ENCODE measurements at places on chromosomes 1 and 21.

DNA sequence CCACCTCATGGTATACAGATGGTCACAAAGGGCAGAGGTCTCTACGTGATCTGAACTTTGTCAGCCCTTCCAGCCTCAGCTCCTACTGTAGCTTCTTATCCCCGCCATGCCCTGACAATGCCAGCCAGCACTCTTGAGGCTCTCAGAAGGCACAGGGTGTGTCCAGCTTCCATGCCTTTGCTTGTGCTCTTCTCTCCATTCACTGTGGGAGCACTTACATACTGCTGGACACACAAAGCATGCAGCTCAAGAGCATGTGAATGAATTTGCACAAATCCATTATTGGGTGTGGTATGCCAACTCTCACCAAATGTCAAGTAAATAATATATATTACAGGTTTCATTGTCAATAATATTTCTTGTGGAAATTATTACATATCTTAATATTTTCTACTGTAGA lies 36.4 kb upstream of the MAP10 start:
- DNase-seq = no peak

DNA sequence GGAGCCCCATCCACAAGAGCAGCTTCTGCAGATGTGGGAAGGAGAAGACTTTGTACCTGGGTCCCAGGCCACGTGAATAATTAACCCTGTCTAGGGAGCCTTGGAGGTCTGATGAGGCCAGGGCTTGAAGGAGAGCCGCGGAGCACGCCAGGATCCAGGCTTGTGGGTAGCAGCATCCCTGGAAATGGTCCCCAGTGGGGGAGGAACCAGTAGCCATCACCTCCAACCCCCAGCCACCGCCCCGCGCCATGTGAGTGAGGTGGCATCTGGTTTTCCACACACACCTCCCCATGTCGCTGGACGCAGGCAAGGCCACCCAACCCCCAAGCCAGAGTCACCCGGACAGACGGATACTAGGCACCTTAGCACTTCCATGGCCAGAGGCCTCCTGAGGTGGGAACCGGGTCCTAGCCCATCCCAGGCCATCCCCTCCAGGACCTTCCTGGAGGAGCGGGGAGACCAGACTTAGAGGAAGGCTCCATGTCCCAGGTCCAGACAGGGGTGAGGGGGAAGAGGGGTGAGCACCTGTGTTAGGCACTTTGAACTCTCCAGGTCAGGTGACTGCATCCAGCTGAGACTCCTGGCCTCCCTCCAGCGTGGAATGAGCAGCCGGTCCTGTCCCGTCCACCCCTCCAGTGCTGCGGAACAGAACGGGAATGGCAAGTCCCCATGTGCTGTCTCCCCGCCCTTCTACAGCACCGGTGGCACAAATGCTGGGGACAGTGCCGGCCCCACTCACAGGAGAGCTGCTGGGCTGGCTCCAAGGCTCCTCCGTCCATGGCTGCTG lies 53.2 kb downstream of the RIPK4 start:
- no peak for DNase-seq

DNA sequence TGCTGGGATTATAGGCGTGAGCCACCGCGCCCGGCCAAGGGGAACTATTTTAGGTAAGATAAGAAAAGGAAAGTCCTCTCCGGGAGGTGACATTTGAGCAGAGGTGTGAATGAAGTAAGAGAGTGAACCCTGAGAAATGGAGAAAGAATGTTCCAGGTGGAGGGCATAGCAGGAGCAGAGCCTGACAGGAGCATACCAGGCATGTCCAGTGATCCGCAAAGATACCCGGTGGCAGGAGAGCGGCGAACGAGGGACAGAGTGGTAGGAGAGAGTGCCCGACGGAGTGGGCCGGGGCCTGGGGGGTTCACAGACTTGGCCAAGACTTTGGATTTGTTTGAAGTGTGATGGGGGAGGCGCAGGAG lies 7.9 kb upstream of the RPS6KA1 start:
- DNase-seq = no peak

DNA sequence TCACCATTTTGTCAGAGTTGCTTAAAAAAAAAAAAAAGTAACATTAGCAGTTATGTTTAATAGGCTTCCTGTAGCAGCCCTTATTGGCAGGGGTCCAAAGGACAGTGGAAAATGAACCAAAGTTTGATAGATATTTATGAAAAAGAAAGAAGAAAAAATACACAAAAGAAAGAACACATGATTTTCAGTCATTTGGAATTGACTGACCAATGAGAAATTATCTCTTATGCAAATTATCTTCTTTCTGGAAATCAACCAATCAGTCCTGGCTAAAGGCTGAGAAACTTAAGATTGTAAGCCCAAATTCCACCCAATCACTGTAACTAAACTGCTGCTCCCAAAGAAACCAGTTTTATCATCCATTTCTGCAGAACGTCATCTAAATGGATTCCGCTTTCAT lies 282.4 kb downstream of the TM2D1 start:
- DNase-seq = no peak

DNA sequence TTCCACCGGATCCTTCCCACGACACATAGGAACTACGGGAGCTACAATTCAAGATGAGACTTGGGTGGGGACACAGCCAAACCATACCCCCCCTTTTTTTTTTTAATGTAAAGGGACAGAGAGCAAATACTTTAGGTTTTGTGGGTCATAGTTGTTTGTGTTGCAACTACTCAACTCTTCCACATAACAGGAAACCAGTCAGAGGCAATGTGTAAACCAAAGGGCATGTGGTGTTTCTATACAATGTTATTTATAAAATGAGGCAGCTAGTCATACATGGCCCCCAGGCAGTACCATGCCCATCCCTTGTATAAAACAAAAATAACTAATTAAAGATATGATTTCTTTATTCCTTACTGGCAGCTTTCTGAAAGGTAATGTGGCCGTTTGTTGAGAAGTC lies 845.4 kb upstream of the ADAMTS5 start:
- no peak for DNase-seq

DNA sequence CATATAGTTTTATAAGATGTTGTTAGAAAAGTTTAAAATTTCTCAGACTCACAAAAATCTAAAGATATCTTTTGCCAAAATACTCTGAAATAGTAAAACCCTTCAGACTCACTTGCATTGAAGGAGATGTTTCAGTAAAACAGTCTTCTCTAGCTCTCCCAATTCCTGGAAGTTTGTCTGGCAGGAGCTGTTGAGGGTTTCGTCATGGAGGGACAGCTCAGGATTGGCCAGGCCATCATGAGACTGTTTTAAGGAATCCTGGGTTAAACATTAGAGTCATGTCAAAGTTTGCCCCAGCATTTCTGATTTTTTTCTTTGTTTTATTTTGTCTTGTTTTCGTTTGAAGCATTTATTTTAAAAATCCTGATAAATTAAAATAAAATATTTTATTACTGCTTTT lies 293.8 kb upstream of the PBX1 start:
- no peak for DNase-seq

DNA sequence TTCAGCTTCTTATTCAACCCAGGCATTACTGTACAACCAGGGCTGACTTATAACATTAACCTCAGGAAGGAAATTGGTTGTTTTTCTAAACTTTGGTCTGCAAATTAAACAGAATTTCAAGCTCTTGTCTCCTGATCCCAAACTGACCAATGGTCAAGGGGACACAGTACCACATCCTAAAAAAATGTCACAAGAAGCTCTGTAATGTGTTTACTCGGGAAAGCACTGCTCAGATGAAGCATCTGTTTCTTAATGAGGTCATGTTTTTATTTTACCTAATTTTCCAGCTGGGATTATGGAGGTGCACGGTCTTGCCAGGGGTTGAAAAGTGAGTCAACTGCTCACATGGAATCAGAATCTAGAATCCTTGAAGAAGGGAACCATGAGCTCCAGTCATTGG lies 18.7 kb downstream of the ADAMTS5 start:
- no peak for DNase-seq

GRCh38 chr1:109149874-109150601 lies 36.1 kb downstream of the ELAPOR1 start:
- no peak for DNase-seq

- DNase-seq = no peak
These were observed 42.3 kb downstream of the NFIA start for GRCh38 chr1:61124696-61125095.

- DNase-seq = no peak
These were observed 18.0 kb downstream of the CSF1 start for GRCh38 chr1:109928591-109929111.

DNA sequence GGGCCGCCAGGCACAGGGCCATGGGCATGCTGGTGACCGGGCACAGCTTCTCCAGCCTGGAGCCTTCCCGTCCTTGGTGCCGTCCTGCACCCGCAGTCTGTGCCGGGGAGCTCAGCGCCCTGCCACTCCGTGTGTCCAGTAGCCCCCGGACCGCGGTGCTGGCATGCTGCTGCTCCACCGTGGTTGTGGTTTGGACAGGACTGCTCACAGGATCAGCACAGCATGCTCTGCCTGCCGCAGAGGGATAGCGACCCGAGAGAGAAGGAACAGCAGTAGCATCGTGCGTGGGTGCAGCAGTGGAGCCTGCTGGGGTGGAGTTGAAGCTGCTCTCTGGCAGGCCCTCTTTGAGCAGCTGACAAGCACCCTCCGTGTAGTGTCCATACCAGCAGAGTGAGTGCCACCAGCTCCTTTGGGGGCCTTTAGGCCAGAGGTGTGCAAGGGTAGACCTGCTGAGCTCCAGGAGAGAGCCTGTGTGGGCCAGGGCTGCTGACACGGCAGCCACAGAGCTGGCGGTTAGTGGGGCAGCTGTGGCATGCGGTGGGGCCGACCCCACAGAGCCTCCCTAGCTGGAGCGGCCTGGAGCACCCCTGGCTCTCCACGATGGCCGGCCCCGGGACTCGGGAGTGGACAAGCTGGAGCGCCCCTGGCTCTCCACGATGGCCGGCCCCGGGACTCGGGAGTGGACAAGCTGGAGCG lies 6.4 kb upstream of the PCBP3 start:
- DNase-seq = no peak

DNA sequence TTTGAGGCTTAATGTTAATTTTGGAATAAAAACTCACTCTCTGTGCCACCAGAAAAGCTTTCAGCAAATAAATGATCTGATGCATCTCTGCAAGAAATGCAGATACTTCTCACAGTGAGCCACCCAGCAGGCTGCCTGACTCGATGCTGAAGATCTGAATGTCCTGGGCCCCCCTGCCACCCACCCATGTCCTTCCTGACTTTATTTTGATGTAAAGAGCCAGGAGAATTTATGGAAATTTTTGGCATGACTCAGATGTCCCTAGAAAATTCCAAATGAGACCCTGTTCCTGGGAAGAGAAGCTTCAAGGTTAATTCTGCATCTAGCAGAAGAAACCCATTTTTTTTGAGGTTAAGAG lies 62.8 kb upstream of the COA6 start:
- no peak for DNase-seq

- no peak for DNase-seq
These were observed 2.9 kb downstream of the TATDN3 start for GRCh38 chr1:212794561-212795014.
